ENCODE measurements at places on chromosomes 1 and 21.
A peak's percentile ranks its signal among the peaks of the same experiment; 100 is the strongest.

GRCh38 chr1:28322194-28322593 is 6.6 kb upstream of the MED18 start:
- no peak for DNase-seq

DNA sequence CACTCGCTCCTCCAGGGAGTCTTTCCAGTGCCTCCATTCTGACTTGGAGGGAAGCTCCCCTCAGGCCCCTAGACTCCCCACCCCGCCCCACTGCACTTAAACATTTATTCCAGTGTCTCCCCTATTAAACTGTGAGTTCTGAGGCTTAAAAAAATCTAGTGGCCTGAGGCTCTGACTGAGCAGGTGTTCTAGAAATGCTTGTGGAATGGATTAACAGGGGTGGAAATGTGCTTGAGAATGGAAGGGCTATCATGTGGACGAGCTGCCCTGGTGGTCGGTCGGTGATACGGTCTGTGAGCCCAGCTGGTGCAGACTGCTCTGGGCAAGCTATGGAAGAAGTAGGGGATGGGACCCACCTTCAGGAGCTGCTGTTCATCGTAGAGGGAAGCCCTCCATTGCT is 130.2 kb downstream of the PEX14 start:
- no peak for DNase-seq

GRCh38 chr1:220300442-220301121 is 28.3 kb upstream of the RAB3GAP2 start:
- peak; percentile 82 for DNase-seq

GRCh38 chr1:5340560-5341130 is 651.6 kb downstream of the NPHP4 start:
- no peak for DNase-seq

DNA sequence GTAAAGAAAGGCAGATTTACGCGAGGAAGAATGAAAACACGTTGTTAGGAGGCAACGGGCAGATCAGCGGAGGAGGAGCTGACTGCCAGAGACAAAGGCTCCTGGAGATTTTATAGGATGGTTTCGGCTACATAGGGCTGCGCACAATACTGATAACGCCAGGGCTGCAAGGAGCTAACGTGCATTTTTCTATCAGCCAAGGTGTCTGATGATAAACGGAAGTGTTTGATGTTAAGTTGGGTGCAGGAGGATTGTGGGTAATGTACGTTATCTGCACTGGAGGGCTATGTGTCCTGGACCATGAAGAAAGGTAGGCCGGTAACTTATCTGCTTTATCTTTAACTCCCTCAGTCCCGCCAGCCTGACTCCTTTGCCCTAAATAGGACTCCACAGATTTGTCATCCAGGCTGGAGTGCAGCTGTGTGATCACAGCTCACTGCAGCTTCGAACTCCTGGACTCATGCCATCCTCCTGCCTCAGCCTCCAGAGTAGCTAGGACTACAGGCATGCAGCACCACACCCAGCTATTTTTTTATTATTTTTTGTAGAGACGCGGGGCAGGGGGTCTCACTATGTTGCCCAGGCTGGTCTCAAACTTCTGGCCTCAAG is 29.6 kb downstream of the SETD4 start:
- no peak for DNase-seq

- peak; percentile 61 for DNase-seq
These were observed 9.2 kb upstream of the EVA1C start for GRCh38 chr21:32403201-32403777.
